ENCODE measurements at places on chromosomes 1 and 21.

- no peak for DNase-seq
These were observed 19.7 kb upstream of the SMPDL3B start for GRCh38 chr1:27915082-27915575.

- no peak for DNase-seq
These were observed 17.0 kb downstream of the TOR1AIP2 start for GRCh38 chr1:179860652-179861051.

- no peak for DNase-seq
These were observed 35.3 kb upstream of the NFIA start for GRCh38 chr1:61047061-61047460.

DNA sequence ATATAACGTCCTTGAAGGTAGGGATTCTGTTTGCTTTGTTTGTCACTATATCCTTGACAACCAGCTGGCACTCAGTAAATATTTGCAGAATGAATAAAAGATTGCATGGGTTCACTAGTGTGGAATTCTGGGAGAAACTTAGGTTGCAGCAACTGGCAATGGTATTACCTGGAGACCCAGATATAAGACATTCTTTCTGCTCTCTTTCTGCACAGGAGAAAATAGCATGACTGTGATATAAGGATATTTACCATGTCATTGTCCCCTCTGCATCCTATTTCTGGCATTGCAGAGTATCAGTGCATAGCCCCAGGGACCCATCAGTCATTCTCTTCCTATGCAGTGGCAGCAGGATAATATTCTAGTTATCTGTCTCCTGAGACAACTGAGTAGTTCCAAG is 308.9 kb upstream of the LRRC7 start:
- no peak for DNase-seq

DNA sequence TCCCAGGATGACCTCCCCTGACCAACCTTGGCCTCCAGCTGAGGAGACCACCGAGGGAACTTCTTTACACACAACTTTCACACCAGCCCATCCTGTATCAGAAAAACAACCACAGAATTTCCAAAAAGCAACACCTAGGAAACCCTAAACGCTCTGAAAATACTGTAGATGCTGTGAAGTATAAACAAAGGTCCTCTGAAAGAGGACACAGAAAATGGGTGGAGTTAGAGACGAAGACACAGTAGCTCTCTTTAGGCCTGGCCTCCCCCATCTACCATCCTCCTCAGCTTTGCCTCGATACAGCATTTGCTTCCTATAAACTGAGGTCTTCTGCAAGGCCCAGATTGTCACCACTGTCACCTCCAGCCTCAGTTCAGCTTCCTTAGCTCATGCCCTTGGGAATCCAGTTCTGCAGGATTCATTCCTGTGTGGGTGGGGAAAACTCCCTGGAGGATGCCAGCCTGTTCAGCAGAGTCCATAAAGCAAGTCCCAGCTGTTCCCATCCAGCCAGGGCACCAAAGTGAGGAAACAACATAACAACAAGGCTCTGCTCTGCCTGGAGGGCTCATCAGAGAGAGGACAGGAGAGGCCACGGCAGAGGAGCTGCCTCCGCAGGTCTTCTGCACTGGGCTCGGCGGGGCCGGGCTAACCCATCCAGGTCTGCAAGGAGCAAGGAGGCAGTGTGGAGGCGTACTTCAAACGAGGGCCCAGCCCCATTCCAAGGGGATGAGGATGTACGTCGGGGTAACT is 15.0 kb downstream of the PIK3C2B start:
- DNase-seq, result no peak

All from stimulated activated CD4-positive, alpha-beta T cell treated with anti-CD3 and anti-CD28 coated beads, Interleukin-15, amount 100 ng/mL, for 1 hour (primary cell).